ENCODE measurements at places on chromosomes 11 and 22.

DNA sequence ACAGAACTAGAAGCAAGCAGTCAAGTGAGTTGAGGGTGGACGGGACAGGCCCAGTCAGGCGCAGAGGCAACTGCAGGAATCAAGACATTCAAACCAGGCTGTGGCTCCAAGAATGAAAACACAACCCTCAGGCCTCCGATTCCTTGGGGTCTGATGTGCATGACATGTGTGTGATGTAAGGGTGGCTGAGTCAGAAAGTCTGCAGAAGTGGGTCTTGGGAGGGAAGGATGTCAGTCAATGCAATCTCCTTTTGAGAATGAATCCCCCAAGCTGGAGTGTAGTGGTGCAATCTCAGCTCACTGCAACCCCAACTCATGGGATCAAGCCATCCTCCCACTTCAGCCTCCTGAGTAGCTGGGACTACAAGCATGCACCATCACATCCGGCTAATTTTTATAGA, 15.9 kb upstream of the PDE2A start:
- DNase-seq, result no peak

DNA sequence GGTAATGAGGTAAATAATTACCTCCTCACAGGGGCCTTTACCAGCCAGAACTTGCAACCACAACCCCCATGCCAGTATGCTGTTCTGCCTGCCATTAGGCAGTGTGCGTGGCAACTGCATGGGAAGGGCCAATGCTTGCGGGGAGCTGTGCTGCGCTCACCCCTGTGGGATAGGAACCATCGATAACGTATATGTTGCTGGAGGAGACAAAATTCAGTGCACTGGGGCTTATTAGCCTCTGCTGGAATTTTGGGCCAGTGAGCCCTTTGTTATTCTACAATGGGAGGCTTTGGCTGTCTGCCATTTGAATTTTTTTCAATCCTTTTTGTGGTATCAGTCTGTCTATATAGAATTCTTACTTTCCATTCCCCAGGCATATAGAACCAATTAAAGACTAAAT, 47.3 kb downstream of the PPP2R1B start:
- no peak for DNase-seq

GRCh38 chr11:12147827-12148226, 37.4 kb downstream of the MICAL2 start:
- no peak for DNase-seq

DNA sequence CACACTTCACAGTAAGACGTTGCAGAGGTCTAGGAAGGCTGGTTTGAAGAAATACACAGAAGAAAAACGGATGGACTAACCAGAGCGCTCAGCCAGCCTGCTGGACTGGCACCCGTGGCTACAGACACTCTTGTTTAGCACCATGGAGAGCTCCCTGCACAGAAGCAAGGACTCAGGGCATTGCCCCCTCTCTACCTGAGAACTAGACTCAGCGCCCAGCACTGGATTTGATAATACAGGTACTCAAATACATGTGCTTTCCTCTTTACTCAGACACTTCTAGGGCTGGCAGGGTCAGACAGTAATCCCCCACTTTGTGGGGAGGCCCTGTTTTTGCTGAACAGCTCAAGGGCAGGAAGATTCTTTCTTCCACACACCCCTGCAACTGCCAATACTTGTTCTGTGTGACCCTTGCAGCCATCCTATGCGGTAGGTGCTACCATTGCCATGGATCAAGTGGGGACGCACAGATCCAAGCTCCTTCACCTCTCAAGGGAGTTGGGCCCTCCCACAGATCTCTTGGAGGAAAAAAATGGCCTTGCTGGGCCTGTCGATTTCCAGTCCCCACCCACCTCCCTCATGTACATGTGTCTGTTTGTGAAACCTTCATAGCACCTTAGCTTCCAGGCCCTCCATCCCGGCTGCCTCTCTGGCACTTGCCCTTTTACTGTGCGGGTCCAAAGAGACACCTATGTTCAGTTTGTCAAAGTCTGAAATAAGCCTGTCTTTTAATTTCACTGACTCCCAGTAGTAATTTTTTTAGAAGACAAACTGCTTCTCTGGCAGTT, 5.1 kb upstream of the P2RX6 start:
- no peak for DNase-seq

GRCh38 chr22:42270176-42270509, 310 bp downstream of the TCF20 start:
- no peak for DNase-seq

DNA sequence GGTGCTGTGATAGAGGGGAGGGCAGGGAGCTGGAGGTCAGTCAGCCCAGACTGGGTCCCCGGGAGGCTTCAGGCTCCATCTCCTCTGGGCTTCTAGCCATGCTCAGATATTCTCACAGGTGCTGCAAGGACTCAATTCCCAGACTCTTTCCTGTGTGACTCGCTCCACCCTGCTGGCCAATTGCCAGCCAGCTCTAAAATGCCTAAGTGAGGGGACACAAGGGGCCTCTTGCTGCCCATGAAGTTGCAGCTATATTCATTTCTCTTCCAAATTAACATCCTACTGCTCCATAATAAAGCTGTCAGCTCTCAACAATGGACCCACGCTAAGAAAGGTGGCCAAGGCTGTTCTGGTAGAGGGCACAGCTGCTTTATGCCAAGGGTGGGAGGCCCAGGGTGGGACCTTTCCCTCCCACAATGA, 101.5 kb downstream of the PLEKHA7 start:
- no peak for DNase-seq

- no peak for DNase-seq
Measured at GRCh38 chr11:26958005-26958701, 35.8 kb upstream of the FIBIN start.

GRCh38 chr11:119828819-119829218, 99.8 kb upstream of the NECTIN1 start:
- DNase-seq, result no peak

- DNase-seq, result peak; percentile 48
Measured at GRCh38 chr11:19344661-19345518, 104.1 kb upstream of the E2F8 start.

DNA sequence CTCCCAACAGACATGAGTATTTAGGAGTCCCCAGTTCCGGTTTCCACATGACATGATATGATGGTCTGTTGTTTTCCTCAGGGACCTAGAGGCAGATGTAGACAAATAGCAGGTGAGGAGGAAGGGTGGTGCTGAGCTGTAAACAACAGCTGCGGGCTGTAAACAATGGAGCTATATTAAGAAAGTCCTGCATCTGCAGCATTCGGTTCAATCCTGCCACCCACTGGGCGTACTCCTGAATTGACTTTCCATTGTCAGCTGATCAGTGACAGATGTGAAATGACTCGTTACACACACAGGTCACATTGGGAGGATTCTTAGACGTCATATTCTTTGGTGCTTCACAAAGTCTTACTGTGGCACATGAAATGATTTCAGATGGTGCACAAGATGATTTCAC, 26.8 kb upstream of the RAG1 start:
- DNase-seq, result peak; percentile 12

DNA sequence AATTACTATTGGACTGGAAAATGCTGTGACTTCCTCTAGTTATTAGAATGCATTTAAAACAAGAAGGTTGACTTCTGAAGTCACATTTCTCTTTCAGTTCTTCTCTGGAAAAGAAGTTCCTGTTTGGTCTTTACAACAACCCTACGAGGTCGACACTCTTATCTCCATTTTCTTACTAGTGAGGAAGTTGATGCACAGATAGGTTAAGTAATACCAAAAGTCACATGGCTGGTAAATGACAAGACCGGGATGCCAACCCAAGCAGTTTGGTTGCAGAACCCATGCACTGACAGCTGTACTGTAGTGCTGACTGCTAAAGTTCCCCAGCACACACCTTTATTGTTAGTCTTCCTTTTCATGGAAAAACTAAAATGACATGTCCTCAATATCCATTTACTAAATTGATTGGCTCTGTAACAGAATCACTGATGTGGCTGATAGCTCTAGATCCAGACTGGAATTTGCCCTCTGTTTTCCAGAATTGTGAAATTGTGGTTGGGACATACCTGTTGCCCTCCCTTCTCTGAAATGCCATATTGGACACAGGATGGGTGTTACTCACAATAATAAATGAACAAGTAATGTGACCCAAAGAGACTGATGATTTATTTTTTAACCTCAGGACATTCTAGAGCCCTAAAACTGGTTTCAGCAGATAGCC, 9.4 kb upstream of the TECTA start:
- no peak for DNase-seq

- no peak for DNase-seq
Measured at GRCh38 chr22:30204015-30204741, 42.4 kb downstream of the LIF start.

DNA sequence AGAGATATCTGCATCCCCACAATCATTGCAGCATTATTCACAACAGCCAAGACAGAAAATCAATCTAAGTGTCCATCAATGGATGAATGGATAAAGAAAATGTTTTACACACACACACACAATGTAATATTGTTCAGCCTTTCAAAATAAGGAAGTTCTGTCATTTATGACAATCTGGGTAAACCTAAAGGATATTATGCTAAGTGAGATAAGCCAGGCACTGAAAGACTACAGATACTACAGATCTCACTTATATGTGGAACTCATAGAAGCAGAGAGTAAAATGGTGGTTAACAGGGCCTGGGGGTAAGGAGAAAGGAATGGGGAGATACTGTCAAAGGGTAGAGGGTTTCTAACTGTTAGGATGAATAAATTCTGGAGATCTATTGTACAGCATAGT, 36.0 kb upstream of the EED start:
- no peak for DNase-seq

DNA sequence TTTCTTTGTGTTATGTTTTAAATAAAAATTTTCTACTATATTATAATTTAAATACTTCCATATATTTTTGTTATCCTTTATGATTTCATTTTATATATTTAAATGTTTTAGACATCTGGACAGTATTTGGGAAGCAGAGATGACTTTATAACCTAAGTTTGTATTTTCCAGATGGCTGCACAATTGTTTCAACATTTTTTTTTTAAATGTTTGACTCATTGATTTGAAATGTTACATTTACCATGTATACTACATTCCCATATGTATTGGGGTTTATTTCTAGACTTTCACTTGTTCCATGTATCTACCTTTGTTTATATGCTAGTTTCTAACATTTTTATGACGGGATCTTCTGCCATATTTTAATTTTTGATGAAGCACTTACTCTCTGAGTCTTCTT, 766.5 kb downstream of the METTL15 start:
- no peak for DNase-seq

DNA sequence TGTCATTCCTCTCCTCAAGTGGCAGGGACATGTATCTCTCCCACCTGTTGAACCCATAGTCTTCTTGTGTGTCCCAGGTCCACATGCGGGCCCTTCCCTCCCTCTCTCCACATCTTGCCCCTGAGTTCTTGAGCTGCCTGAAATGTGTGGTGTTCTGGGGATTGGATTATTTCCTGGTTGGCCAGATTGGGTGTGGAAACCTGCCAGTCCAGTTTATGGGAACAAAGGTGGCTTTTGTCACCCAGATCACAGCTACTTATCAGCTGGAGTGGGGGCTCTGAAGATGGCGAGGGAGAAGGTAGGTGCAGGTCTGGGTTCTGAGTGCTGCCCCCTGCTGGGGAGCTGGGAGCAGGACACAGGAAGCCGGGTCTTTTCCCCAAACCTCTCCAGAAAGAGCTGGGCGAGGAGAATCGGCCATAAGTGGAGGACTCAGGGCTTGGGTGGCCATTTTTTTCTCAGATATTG, 14.2 kb downstream of the DTX4 start:
- peak; percentile 61 for DNase-seq

DNA sequence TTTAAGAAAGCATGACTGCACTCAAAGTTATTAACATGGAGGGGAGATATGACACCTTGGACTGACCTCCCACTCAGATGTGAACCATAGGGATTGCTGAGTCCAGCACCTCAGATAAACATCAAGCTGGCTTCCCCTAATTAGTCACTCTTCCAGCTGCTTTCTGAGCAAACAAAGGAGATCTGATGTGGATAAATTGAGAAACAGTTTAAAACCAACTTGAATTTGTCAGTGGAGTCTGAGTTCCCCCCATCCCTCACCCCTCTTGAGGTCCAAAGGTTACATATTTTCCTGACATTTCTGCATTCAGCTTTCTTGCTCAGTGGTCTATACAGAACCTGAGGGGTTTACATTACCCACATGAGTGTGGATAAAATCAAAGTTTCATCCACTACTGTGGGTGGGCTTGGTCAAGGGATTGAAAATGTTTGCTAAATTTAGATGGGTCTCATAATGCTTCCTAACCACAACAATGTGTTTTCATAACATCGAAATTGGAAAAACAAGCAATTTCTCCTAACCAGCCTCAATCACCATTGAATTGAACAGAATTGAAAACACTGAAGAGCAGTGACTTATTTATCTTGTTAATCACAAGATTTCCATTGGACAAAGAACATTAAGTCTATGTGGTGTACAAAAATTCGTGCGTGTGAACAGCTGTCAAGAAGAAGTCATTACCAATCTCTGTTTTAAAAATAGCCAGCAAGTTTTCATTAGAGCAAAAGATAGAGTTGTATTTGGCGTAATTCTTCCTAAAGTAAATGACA, 292.3 kb downstream of the METTL15 start:
- no peak for DNase-seq

GRCh38 chr22:48902983-48903650, 924.6 kb downstream of the BRD1 start:
- no peak for DNase-seq

- no peak for DNase-seq
Measured at GRCh38 chr11:1948389-1948788, 1.3 kb downstream of the MRPL23 start.

DNA sequence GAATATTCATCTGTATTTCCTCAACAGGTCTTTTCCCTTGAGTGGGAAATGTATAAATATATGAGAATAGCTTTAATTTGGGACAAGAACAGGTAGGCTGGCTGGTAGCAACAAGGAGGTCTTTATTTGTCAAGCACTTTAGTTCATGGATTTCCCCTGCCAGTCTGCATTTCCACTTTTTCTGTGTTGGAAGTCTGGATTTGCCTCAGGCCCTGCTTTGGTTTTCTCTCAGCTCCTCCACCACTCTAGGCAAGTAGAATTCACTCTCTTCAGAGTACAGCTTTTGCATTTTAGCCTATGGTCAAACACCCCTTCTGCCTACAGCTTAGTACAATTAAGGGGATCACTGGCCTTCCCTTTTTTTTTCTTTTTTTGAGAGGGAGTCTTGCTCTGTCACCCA, 57.1 kb downstream of the QSER1 start:
- DNase-seq, result no peak

GRCh38 chr11:77081381-77081851, 14.6 kb downstream of the CAPN5 start:
- no peak for DNase-seq

DNA sequence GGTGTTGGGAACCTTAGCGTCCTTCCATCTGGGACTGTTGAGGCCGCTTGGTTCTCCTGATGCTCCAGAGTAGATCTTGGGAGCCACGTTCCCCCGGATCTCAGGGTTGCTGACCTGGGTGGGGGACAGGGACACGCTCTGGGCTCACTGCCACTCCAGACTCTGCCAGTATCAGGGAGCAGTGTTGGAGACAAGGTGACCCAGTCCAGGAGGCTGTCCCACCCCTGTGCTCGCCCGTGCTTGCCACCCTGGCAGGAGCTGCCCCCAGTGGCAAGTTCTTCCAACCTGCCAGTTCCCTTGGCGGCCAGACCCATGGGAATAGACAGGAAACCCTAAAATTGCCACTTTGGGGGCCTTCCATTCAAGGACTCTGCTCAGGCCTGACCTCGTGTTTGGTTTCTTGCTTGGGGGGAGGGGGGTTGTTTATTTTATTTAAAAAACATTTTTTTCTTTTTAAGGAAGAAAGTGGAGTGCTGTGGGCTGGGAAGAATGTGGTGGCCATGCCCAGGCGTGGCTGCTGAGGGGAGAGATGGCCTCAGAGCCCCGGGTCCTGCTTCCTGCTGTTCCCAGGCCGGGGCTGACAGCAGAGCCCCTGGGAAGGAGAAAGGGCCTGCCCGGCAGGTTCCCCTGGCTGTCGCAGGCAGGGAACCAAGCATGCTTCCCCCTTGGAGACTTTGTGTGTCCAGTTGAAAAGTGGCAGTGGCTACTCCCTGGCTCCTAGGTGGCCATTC, 7.2 kb downstream of the GRK2 start:
- no peak for DNase-seq

Measured in GM12892 (cell line).